ENCODE measurements at places on chromosomes 12 and 14.

DNA sequence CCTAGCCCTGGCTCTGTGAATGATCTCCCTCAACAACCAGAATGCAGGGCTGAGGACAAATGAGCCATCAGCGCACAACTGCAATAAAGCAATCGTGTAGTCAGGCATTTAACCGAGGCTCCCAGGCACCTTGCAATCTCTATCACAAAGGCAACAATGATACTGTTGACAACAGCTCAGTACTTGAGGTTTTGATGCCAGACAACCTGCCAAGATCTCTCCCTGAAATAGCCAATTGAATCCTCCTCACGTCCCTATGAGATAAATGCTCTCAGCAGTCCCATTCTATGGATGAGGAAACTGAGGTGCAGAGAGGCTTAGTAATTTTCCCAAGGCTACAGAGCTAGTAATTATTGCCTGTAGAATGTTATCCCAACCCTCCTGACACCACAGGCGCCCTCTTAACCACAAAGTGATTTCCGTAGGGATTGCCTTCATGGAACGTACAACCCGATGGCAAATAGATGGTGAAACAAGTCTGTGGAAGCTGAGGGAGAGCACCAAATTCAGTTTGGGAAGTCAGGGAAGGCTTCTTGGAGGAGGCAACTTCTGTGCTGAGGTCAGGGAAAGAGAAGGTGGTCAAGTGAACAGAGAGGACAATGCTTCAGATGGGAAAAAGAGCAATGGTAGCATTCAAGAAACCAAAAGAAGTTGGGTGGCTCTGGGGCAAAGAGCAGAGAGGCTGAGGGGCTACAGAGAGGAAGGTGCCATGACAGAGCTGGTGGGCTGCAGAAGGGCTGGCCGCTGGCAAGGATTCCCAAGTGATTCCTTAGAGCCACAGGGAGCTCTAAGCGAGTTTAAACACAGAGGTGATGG is 12.6 kb downstream of the SERPINA3 start:
- no peak for DNase-seq

- DNase-seq: peak; percentile 82
These were observed at the start of gene STXBP6 for GRCh38 chr14:25049568-25050268. STXBP6 (minus strand) TSS chr14:25050147; CDS start chr14:24974818, 75,329 bp downstream.

GRCh38 chr12:115413626-115414025 is 729.7 kb upstream of the TBX3 start:
- no peak for DNase-seq

DNA sequence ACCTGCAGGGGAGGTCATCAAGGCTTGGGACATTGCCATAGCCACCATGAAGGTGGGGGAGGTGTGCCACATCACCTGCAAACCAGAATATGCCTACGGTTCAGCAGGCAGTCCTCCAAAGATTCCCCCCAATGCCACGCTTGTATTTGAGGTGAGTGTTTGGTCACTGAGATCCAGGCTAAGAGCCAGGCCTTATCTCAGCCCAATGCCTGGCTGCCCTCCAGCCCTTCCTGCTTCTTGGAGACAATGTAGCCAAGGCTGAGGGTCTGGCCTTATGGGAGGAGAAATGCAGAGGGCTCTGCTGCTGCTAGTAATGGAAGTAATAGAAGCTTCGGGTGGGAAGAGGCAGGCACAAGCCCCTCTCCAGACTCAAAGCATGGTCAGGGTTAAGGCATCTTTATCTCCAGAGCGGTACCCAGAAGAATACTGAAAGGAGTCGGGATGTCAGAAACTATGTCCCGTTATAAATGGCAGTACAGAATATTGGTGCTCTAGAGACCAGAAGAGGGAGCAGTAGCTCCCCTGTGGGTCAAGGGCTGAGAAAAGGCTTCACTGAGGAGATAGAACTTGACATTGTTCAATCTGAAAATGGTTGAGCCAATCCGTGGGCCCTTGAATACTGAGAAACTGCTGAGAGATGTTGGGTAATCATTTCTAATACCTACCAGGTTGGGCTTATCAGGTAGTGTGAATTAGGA is 3.1 kb downstream of the FKBP4 start:
- no peak for DNase-seq

DNA sequence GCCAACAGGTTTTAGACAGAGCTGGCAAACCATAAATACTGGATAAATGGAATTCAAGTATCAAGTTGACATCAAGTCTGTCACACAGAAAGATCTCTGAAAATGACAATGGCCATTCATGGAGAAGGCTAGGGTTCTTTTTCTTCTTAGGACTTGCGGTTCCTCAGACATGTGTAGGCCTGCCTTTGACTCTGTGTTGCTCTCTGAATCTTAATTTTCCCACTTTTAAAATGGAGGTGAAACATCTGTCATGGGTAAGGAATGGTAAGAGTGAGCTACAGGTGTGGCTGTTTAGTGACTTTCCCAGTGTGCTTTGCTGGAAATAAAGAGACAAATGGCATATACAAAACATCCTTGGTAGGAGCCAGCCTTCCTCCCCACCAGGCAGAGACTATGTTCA is 79.2 kb downstream of the PTCSC3 start:
- DNase-seq: no peak

GRCh38 chr12:116080415-116080814 is 197.1 kb downstream of the MED13L start:
- DNase-seq: no peak

DNA sequence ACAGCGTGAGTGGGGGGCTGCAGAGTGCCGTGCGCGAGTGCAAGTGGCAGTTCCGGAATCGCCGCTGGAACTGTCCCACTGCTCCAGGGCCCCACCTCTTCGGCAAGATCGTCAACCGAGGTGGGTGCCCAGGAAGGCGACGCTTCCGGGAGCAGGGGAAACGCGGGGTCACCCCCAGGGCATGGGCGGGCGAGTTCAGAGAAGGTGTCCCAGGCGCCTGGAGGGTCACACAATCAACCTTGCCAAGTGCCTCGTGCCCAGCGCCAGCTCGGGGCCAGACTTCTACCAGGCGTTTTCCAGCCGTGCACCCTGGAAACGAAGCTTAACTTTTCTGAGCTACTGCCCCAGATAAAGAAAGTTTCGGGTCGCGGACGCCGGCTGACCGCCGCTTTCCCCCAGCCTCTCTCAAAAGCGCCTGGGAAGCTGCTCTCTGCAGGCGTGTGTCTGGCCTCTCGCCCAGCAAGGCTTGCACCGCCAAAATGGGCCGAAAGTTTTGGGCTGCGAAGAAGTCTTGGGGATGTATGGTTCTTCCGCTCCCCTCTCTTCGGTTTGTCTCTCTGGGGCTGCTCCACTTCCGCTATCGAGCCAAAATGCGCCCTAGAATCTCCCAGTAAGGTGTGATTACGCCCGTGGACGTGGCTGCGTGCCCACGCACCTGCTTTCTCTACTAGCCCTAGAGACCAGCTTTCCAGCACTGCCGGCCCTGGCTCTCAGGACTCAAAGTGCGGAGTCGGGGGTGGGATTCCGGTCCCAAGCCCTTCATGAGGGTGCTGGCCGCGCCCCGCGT is 1.7 kb downstream of the WNT1 start:
- no peak for DNase-seq

Measured in NCI-H524 (cell line).